Tracheal epithelial cell (primary cell): ENCODE measurements at places on chromosomes 2 and 18. TPM values are rescaled to one million over a fixed set of nuclear protein-coding genes. Genes with fewer than 3 reads are reported as not detected.

Gene FAM110C
- total RNA-seq, result 12.6 and 21.4 TPM in 2 replicates

Gene SSB
- total RNA-seq, result 58.3 and 79.1 TPM in 2 replicates

Gene MBD5
- 3.6 and 6.6 TPM in 2 replicates for total RNA-seq

Gene CACNB4
- total RNA-seq, result under 0.01 and 0.21 TPM in 2 replicates

Gene GNAL
- 17.1 and 32.4 TPM in 2 replicates for total RNA-seq

Gene C2orf92
- 0.24 and 1.1 TPM in 2 replicates for total RNA-seq

Gene NR4A2
- total RNA-seq, result 0.24 and 0.43 TPM in 2 replicates

Gene AQP12A
- total RNA-seq, result not detected in 2 replicates

Gene LYG2
- total RNA-seq, result not detected in 2 replicates

Gene SPC25
- total RNA-seq, result 0.24 TPM in 1 of 2 replicates, not detected in the other

Gene SLC23A3
- 0.43 and 0.48 TPM in 2 replicates for total RNA-seq

Gene CGREF1
- total RNA-seq, result 8.7 TPM in 1 of 2 replicates, not detected in the other

Gene RBM44
- total RNA-seq, result 0.24 TPM in 1 of 2 replicates, not detected in the other

Gene ARHGEF33
- under 0.01 and 0.64 TPM in 2 replicates for total RNA-seq

Gene PLA2R1
- 4.0 and 5.5 TPM in 2 replicates for total RNA-seq

Gene CHRNG
- not detected in 2 replicates for total RNA-seq

Gene ZAP70
- total RNA-seq, result not detected in 2 replicates

Gene DPYSL5
- total RNA-seq, result not detected in 2 replicates

Gene ADAM23
- 0.24 TPM in 1 of 2 replicates, not detected in the other for total RNA-seq

Gene PDCD1
- total RNA-seq, result 0.24 TPM in 1 of 2 replicates, not detected in the other

Gene UGT1A5
- total RNA-seq, result 0.24 TPM in 1 of 2 replicates, not detected in the other

Gene HOXD10
- total RNA-seq, result 0.48 TPM in 1 of 2 replicates, not detected in the other
